ENCODE measurements at places on chromosomes 6 and 20.

GRCh38 chr6:106800379-106800778, 171.0 kb downstream of the QRSL1 start:
- no peak for DNase-seq

- DNase-seq = no peak
These were observed 363.5 kb downstream of the BCKDHB start for GRCh38 chr6:80469977-80470376.

- DNase-seq = no peak
These were observed 14.3 kb downstream of the CUL9 start for GRCh38 chr6:43196337-43196736.

- no peak for DNase-seq
These were observed 2.8 kb upstream of the GINM1 start for GRCh38 chr6:149563203-149563927.

GRCh38 chr6:28525496-28526039, at the start of gene GPX5:
Gene GPX5, plus strand, starts transcription at chr6:28525881. Its CDS starts 133 bp downstream, at chr6:28526014.
- no peak for DNase-seq

- no peak for DNase-seq
These were observed 3.1 kb downstream of the SEMG1 start for GRCh38 chr20:45209924-45210323.

DNA sequence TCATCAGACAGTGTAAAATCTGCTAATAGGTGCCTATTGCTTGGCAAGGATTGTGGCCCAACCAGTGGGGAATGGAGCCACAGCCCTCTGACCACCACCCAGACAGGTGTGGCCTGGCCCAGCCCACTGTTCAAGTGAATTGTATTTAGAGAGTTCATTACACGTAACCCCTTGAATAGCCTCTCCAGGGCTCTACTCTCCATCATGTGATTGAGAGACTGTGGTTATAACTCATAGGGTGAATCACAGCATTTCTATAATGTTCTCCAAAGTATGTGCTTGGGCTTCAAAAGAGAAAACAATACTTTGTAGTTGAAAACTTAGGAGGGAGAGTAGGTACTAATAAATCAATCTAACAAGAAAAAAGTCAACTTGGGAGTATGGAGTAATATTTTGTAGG, 38.4 kb downstream of the ALDH8A1 start:
- DNase-seq = no peak

GRCh38 chr6:57324538-57324937, 7.1 kb downstream of the PRIM2 start:
- no peak for DNase-seq

DNA sequence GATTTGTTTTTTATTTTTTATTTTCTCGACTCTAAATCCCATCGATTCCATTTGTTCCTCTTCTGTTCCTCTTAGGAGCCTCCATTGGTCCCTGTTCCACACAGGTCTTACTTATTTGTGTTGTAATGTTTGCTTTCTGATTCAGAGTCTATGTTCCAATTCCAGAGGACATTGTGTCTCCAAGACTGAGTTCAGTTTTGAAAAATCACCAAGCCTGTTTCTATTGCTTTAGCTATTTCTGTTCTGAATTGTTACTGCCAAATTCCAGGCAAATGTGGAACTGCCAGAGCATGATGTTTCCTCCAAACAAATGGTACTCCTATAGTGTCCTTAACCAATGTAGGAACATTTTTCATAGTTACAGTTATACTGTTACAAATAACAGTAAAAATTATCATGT, 270.9 kb upstream of the SPTLC3 start:
- no peak for DNase-seq

DNA sequence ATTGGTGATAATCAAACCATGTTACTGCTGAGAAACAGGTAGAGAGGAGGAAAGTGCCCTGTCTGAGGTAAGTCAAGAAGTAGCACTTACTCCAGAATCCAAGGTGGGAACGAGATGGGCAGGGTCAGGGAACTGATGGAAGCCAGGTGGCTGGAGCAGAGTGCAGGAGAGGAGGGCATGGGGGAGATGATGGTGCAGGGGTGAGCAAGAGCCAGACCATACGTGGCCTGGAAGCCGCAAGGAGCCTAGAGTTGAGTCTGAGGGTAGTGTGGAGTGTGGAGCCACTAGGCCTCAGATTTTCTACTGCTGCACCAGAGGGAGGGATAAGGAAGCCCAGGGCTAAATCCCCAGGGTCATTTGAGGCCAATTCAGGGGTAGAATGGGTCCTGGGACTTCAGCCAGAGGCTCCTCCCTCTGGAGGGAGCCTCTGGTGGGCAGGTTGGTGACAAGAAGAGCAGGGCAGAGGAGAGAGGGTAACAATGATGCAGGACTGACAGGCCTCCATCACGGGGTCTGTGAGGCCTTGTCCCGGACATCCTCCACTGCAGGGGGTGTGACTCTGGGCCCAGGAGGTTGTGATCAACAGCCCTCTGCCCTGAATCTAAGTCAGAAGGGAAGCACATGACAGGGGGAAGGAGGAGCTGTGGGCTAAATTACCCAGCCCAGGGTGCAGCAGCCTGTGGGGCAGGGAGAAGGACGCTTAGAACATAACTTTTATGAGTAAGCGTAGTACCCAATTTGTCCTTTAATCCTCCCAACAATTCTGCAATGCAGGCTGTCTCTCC, 28.7 kb downstream of the COX4I2 start:
- DNase-seq = no peak

DNA sequence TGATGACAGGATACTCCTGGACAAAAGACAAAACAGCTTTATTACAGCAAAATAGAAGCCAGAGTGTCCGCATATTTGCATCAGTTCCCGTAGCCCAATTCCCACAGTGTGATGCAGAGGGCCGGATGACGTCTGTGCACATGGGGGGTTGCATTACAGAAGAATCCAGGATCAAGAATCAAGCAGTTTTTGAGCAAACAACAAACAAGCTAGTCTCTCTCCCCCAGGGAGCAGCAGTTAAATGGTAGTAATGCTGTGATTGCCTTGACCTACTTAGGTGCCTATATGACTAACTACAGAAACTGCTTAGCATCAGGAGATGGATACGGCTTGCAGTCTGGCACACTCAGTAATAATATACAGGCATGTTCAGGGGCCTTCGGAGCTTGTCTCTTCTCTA, 3.2 kb upstream of the SDHAF4 start:
- no peak for DNase-seq

- DNase-seq = no peak
These were observed 154.6 kb downstream of the RFPL4B start for GRCh38 chr6:112501705-112502104.

DNA sequence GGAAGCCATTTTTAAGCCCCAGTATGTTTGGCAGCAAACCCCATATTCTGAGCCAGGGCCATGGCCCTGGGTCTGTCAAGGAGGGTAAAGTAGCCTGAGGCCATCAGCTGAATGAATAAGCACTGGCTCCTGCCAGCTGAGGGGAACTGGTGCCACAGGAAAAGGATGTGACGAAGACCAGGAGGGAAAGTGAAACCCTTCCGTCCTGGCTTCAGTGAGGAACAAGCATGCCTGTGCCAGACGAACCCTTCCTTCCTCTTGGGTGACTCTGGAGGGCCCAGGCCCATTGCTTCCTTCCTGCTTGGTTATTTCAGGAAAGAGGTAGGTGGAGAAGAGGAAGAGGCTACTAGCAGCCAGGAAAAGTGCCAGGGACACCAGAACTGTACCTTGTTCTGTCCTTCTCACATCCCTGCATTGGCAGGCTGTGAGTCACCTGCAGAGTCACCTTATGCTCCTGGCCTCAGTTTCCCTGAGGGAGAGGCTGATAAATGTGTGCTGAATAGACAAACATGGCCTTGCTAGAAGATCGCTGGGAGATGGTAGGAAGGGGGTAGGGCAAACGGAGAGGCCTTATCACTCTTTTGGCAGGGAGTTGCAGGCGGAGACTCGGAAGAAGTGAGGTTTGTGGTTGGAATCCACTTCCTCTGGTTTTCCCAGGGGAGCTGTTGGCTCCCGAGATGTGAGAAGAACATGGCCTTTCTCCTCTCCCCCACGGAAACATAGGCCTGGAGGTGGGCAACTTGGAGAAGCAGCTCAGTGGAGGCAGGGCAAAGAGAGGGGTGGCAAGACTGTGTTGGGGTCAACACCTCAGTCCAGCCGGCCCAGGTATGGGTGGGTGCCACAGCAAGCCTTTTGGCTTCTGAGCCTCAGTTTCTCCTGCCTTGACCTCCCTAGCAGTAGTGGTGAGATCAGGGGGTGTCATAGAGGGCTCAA, 37.4 kb downstream of the COX4I2 start:
- peak; percentile 48 for DNase-seq

DNA sequence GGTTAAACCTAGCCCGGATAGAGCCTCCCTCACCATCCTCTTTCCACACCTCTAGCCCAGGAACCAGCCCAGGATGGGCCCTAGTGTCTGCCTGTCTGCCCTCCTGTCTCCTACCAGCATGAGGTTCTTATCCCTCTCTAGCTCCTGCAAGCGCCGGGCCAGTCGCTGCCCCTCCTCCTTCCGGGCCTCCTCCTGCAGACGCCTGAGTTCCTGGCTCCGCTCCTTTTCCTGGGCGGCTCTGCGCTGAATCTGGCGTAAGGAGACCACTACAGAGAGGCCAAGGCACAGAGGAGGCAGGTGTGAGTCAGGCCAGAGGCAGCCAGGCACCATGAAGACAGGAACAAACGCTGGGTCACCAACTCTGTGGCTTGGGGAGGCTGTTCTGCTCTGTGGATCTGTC, 4.3 kb upstream of the PSORS1C2 start:
- no peak for DNase-seq

- no peak for DNase-seq
These were observed 89.3 kb downstream of the ASXL1 start for GRCh38 chr20:32447136-32448027.

- DNase-seq = peak; percentile 33
These were observed 778 bp downstream of the PSMG4 start for GRCh38 chr6:3259491-3259958.

DNA sequence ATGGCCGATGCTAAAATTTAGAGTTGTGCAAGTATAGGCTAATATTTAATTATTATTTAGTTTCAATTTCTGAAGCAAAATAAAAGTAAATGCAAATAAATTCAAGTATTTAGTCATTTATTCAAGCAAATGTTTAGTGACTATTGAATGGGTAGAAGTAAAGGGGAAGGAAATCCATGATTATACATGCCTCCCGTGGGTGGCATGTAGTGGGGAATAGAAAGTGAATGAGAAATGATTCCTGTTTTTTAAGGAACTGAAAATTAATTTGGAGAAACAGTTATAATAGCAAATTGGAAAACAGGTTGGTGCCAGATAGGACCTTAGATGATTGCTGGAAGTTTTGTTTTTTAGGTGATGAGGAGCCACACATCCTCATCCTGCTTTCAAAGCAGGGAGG, 35.4 kb downstream of the FAM229B start:
- no peak for DNase-seq

DNA sequence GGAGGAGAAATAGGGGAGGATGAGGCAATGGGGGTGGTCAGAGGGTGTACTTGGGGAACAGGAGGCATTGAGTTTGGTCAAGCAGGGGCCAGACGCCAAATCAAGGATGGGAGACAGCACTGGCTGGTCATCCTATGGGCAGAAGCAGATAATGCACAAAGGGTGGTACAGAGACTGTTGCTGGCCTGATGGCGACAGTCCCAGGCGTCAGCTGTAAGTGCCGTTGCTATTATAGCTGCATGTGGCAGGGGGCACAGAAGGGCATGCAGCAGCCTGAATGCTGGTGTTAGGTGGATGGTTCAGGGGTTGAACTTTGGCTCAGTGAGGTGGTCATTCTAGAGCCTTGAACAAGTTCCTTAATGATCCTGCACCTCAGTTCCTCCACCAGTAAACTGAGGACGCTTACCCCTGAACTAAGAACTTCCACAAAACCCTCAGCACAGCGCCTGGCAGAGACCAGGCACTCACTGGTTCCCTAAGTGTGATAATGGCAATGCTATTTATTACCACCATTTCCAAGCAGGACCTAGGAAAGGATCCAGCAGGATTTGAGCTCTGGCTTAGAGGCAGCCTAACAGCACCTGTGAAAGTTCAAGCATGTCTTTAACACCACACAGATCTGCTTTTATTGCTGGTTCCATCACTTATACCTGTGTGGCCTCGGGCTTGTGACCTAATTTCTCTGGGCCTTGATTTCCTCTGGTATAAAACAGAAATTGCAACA, 162.7 kb downstream of the INSM1 start:
- DNase-seq = no peak

GRCh38 chr20:14919501-14920081, 582.2 kb upstream of the FLRT3 start:
- no peak for DNase-seq

- DNase-seq = no peak
These were observed 41.4 kb downstream of the KIZ start for GRCh38 chr20:21167261-21167660.

- no peak for DNase-seq
These were observed 99.0 kb upstream of the KCNG1 start for GRCh38 chr20:51121901-51122412.

DNA sequence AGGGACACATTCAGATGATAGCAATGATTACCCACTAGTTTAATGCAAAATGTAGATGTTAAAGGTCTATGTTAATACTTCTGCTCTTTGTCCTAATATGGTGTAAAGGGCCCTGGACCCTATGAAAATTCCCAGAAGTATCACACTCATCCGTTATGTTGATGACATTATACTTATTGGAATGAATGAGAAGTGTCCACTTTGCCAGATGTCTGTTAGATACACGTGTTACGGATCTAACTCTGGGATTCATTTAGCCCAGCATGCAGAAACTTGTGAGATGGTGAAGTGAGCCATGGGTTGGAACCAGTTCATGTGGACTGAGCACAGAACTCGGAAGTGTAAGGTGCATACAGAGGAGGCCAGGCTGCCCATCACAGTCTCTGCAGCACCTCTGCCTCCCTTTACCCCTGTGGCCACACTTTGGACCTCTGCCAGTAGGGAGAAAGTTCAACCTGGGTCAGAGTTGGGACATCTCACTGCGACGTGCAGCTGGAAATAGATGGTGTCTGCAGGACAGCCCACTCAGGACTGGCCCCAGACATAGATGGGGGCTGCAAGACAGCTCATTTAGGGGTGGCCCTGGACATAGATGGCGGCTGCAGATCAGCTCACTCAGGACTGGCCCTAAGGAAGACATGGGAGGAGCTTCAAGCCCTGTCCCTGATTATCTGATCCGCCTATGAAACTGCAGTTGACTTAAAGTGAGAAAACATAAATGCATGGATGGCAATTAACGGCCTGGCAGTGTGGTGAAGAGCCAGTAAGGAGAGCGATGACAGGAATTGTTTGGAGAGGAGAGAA, 71.2 kb upstream of the THBS2 start:
- DNase-seq = no peak

- DNase-seq = no peak
These were observed 4.9 kb upstream of the PTGIS start for GRCh38 chr20:49572857-49573256.

- no peak for DNase-seq
These were observed at the start of gene UBD for GRCh38 chr6:29559524-29560287. Gene UBD, minus strand, starts transcription at chr6:29559732. Its CDS starts 31 bp downstream, at chr6:29559701.

- no peak for DNase-seq
These were observed 21.7 kb downstream of the PXDC1 start for GRCh38 chr6:3729603-3730344.

GRCh38 chr20:63501818-63502670, 3.2 kb upstream of the EEF1A2 start:
- DNase-seq = no peak

DNA sequence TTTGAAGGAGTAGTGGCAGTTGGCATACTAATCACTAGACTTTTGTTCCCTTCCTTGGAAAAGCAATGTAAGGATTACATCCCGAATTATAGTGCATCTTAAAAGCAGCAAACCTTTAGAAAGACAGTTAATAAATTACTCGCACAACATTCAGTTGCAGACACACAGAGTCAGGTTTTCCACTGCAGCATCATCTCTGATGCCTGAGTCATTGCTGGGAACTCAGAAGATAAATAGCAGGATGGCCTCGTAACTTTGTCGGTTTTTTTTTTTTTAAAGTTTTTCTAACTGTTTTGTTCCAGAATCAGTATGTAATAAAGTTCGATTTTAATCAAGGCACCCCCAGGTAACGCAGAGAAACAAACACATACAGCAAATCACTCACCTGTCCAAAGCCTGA, 34.3 kb downstream of the GJA10 start:
- peak; percentile 38 for DNase-seq
